Dorsolateral prefrontal cortex (tissue), 122 donors: ENCODE measurements at places on chromosomes 6 and 20. TPM values are rescaled to one million over a fixed set of nuclear protein-coding genes. Genes with fewer than 3 reads are reported as not detected.

Gene VSX1
- 2.5 TPM for total RNA-seq

Gene CDH26
- 6.6 TPM for total RNA-seq

Gene BANF2
- not detected for total RNA-seq

DNA sequence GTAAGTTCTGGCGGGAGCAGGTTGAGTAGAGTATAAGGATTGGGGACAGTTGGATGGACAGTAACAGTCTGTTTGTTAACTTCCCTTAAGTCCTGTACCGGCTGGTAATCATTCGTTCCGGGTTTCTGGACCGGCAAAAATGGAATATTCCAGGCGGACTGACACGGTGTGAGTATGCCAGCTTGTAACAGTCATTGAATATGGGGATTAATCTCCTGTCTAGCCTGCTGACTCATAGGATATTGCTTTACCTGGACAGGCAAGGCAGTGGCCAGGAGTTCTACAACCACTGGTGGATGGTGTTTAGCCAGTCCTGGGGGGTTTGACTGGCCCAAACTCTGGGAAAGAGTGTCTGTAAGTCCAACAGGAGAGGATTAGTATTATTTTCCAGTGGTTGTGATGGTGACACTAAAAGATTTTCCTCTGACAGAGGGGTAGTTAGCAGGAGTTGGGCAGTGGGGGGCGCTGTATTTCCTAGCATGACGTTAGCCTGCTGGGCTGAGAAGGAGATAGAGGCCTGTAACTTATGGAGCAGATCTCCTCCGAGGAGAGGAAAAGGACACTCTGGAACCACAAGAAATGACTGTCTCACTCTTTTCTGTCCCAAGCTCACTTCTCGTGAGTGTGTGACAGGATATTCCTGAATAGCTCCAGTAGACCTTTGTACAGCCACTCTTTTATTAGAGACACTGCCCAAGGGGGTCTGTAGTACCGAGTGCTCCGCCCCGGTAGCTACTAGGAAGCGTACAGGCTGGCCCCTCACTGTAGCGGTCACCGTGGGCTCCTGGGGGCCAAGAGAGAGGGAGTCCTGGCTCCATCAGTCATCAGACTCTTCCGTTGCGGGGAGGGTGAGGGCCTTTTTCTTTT, 152.2 kb downstream of the TRIM27 start:
- DNase-seq = no peak

GRCh38 chr6:71471718-71472117, 183.1 kb downstream of the OGFRL1 start:
- DNase-seq = no peak
